ENCODE measurements at places on chromosomes 5 and 9. TPM values are rescaled to one million over a fixed set of nuclear protein-coding genes. Genes with fewer than 3 reads are reported as not detected.

DNA sequence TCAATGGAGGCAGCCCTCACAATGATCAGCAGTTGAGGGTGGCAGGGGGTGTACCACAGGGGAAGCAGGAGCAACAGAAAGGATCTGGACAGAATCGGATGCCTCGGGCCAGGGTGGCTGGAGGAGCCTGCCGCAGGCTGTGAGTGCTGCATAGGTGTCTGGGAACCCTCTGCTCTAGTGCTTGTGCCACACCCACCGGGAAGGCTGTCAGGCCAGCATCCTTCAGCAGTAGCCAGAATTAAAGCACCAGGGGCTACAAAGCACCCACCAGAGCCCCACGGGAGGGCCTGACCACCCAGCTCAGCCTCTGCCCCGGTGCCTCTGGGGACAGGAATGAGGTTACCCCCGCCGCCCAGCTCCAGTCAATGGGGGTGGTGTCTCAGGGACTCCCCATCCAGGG is 49.0 kb downstream of the ARHGEF37 start:
- DNase-seq: no peak

- DNase-seq: no peak
Observed at GRCh38 chr9:94783928-94784327, 57.4 kb downstream of the AOPEP start.

The PCDHA11 gene
- not detected for total RNA-seq

The ZFP37 gene
- total RNA-seq: 0.90 TPM

The SMIM3 gene
- 11.5 TPM for total RNA-seq

GRCh38 chr5:58069846-58070245 is 390.0 kb downstream of the PLK2 start:
- peak; percentile 89 for DNase-seq

DNA sequence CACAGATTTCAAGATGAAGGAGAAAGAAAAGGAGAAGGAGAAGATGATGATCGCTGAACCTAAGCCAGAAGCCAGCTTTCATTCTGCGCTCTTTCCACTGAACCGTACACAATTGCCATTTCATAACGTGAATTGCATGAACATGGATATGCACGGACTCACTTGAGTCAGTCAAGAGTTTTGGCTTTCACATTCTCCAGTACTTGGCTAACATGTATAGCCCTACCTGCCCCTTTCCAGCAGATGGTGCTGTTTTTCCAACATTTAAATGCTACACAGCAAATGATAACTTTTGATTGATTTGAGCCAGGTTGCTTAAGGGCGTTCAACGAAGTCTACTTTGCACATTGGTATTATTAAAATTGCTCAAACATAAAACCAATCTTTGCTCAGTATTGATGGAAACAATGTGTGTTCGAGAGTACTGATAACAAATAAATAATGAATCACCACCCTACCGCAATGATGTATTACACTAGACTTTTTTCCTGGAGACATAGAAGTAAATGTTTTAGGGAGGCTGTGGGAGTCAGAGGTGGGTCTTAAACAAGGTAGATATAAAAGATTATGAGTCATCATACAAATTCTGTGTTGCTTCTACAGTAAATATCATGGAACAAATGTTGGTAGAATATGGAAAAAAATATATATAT is 196.4 kb downstream of the TRPM3 start:
- no peak for DNase-seq

DNA sequence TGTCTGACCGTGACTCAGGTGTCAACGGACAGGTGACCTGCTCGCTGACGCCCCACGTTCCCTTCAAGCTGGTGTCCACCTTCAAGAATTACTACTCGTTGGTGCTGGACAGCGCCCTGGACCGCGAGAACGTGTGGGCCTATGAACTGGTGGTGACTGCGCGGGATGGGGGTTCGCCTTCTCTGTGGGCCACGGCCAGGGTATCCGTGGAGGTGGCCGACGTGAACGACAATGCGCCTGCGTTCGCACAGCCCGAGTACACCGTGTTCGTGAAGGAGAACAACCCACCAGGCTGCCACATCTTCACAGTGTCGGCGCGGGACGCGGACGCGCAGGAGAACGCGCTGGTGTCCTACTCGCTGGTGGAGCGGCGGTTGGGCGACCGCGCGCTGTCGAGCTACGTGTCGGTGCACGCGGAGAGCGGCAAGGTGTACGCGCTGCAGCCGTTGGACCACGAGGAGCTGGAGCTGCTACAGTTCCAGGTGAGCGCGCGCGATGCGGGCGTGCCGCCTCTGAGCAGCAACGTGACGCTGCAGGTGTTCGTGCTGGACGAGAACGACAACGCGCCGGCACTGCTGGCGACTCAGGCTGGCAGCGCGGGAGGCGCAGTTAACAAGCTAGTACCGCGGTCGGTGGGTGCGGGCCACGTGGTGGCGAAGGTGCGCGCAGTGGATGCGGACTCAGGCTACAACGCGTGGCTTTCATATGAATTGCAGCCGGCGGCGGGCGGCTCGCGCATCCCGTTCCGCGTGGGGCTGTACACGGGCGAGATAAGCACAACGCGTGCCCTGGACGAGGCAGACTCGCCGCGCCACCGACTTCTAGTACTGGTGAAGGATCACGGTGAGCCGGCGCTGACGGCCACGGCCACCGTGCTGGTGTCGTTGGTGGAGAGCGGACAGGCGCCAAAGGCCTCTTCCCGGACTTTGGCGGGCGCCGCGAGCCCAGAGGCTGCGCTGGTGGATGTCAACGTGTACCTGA is 1.8 kb downstream of the PCDHA11 start:
- no peak for DNase-seq

GRCh38 chr5:57911438-57911837 is 428.8 kb upstream of the ACTBL2 start:
- DNase-seq: no peak

The LMBRD2 gene
- total RNA-seq: 8.5 TPM

GRCh38 chr9:125372441-125373226 is 111.0 kb downstream of the GAPVD1 start:
- no peak for DNase-seq

DNA sequence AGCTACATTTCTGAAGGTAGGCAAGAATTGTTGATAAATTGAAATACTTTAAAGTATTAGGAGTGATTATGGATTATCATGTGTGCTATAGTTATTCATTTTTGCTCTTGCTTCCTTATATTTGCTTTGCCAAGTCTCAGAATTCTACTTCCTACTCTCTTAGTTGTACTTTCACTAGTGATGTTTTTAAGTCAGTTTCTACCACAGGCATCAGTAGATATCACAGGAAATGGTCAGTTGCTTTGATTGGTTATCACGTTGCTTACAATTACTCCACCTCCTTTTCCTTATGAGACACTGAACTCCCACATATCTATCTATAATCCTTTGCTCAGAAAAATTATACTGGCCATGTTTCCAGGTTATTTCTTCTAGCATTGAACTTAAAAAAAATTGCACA is 472.8 kb downstream of the DMRTA1 start:
- DNase-seq: no peak

The DAB2IP gene
- total RNA-seq: 59.9 TPM

DNA sequence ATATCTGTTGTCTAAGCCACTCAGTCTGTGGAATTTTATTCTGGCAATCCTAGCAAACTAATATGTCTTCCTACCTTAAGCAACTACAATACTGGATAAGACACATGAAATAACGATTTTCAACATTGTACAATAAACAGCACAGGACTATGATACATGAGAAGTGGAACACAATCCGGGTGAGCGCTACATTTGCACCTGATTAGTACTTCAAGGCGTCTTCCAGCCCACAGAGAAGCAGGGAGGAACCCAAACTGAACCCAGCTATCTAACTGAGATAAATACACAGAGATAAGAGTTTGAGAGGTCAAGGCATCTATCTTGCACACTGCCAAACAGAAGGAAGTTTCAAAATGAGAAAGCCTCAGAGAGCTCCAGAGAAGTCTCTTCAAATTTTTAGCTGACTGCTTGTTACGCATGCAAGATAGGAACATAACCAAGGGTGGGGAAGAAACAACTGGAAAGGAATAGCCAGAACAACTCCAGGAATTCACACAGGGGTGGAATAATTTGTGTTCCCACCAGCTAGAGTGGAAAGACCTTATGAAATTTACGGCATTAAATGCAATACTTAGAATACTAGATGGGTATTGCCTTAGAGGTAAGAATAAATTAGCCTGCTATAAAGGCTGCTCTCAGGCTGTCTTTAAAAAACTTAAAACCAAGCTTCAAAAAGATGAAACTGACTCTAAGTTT is 481.8 kb downstream of the MTRR start:
- DNase-seq: no peak

The TMEM174 gene
- total RNA-seq: not detected

DNA sequence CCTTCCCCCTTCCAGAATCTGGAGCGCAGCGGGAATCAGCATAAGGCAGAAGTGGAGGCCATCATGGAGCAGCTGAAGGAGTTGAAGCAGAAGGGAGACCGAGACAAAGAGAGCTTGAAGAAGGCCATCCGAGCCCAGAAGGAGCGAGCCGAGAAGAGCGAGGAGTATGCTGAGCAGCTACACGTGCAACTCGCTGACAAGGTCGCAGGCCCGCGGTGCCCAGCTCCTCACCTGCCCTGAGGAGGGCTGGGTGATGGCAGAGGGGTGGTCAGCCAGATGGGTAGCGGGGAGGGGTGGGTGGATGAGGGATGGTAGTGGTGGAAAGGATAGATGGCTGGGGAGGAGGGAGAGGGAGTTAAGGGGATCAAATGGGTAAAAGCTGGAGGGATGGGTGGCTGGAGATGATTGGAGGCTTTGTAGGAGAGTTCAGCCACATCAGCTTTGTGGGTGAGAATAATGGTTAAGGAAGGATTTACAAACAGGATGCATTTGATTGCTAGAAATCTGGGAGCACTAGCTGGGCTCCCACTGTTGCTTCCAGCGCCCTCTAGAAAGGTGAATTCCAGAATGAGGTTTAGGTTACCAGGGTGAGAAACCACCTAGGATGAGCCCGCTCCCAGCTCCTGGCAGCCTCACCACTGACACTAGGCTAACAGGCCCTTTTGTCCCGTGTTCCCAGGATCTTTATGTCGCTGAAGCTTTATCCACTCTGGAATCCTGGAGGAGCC is 19.7 kb upstream of the GLE1 start:
- no peak for DNase-seq

The FOXD4 gene
- not detected for total RNA-seq

- DNase-seq: no peak
Observed at GRCh38 chr9:130839132-130840111, 4.4 kb downstream of the ABL1 start.

- DNase-seq: peak; percentile 3
Observed at GRCh38 chr5:74490814-74491213, 149.7 kb downstream of the ENC1 start.

The SV2C gene
- total RNA-seq: not detected

The MYOT gene
- total RNA-seq: not detected

GRCh38 chr9:36837431-36838405 is 196.3 kb downstream of the PAX5 start:
- DNase-seq: no peak

DNA sequence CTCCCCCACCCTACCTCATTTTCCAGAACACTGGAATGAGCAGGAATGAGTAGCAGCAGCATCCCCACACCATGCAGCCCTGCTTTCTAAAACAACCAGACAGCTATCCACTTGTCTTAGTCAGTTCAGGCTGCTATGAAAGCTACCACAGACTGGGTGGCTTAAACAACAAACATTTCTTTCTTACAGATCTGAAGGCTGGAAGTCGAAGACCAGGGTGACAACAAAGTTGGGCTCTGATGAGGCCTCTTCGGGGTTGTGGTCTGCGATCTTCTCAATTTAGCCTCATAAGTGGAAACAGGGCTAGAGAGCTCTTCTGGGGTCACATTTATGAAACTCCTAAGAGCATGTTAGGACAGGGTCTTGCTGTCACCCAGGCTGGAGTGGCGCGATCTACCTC is 38.9 kb downstream of the LPAR1 start:
- DNase-seq: no peak

DNA sequence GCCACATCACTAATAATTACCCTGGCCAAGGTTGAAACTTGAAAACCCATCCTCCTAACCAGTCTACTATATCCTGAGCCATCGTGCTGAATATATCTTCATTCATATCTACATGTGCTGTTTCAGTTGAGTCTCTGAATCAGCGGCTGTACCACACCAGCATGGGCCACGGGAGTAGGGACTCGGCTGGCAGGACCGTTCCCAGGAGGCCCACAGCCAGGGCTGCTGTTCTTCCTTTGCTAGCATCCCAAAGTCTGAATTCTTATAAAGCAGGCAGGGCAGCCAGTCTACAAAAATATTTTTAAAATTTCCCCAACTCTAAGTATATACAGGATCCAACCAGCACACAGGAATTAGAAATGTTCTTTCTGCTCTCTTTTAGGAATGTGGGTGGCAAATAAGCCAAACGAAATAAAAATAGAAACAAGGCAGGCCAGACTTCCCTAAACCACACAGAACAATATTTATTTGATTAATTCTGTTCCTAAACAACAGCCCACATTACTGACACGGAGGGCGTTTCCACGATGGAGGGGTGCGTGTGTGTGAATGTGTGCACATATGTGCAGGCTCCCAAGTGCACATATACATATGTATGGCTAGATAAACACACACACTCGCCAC is 42.8 kb upstream of the EQTN start:
- DNase-seq: no peak

The IL12B gene
- not detected for total RNA-seq

DNA sequence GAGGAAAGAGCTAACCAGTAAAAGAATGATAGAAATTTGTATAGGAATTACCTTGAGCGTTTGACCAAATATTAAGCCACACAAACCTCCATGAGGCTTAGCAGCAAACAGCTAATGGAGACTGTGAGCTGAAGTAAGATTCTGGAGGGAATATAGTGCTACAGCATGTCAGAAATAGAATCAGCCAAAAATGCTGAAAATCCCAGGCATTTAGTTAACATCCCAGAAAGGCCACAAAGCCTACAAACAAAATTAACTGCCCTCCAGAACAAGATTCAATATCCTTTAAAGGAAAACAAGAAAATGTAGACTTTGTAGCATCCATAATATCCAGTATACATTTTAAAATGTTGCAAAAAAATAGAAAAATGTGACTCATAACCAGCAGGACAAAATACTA is 257.8 kb upstream of the TUSC1 start:
- DNase-seq: no peak

GRCh38 chr9:30622561-30622960 is 1761.9 kb upstream of the ACO1 start:
- no peak for DNase-seq

The LTC4S gene
- total RNA-seq: 9.7 TPM

GRCh38 chr5:163473635-163474243 is 13.3 kb downstream of the HMMR start:
- DNase-seq: no peak

DNA sequence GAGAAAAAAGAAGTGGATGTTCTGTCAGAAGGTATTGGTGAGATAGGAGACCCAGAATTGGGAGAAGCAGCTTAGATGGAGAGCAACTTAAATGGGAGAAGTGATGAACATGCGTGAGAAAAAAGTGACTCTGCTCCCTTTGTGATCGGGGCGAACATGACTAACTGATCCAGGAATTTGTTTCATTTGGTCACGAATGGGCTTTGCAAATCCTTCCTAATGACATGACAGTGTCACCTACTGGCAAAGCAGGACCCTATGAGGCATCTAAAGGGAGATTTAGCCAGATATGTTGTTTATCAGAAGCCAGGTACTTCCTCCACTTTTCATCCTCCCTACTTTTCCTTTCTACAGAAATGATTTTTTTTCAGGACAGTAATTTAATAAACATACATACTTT is 787.4 kb upstream of the RGMB start:
- no peak for DNase-seq

The FGFR4 gene
- 14.7 TPM for total RNA-seq

The BAAT gene
- not detected for total RNA-seq

The ZMYND19 gene
- total RNA-seq: 47.7 TPM

- DNase-seq: no peak
Observed at GRCh38 chr5:6873359-6873758, 160.1 kb downstream of the TENT4A start.
